Hematopoietic multipotent progenitor cell treated with erythropoietin and hydrocortisone succinate and interleukin-3 and kit ligand, for 6 days (in vitro differentiated cells): ENCODE measurements at places on chromosomes 4 and X.

DNA sequence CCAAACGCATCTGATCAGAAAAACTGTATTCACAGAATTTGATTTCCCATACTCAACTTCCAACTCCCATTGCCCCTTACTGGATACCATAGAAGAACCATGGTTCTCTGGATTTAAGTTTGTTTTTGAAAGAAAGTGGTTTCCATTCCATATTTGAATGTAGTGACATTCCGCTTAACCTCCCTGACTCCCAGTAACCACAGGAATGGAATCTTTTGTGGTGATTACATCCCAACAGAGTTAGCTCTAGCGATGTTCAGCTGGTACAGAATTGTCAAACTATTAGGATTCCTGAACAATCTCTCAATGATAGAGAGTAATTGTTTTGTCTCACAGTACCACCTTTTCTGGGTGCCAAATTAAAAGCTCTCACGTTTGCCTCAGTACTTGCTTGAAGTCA, 1.7 kb downstream of the NUDT10 start:
- no peak for DNase-seq

DNA sequence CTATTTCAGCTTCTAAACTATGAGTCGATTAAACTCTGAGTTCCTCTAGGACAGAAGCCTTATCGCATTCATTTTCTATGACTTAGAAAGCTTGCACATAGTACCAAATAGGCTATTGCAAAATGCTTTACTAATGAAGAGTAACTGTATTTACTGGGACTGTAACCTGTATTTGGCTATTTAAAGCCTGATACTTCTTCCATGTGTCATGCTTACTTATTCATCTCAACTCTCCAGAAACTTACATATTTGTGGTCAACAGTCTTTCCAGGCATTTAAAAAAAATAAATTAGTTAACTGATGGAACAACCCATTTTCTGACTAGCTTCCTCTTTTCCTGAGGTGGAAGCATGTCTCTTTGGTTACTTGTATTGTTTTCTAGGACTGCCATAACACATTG, 467.9 kb downstream of the PCDH11X start:
- DNase-seq = no peak

GRCh38 chr4:99635601-99636000, 22.0 kb downstream of the C4orf54 start:
- no peak for DNase-seq

DNA sequence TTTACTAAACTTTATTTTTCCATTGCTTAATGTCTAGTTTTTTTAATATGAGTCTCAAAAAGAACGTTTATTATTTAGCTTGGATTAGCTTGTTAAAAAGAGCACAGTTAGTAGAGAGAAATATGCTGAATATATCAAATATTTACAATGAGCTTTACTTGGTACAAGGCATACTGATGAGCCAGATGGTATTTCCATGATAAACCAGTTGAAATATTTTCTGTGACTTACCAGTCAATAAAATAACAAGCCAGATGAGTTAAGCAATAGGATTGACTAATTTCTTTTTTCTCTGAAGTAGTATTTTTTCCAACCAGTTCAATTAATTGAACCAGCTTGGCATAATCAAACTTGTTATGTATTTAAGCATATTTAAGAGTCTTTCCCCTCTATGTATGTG, 134.1 kb downstream of the KLHL34 start:
- no peak for DNase-seq

DNA sequence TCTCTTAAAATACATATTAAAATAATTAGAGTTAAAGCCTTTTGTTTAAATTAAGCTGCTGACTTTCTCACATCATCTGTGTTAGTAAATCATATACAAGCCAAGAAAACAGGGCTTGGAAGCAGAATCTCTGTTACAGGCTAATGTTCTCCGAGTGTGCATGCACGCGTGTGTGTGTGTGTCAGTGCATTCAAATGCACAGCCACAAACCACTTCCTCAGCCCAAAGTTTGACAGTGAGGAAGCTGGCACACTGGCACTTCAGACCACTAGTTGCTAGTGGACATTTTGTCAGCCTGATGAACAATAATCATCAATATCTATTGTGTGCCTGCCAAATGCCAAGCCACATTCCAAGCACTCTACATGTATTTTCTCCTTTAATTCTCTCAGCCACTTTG, 5.6 kb downstream of the MAOB start:
- DNase-seq = peak; percentile 1

DNA sequence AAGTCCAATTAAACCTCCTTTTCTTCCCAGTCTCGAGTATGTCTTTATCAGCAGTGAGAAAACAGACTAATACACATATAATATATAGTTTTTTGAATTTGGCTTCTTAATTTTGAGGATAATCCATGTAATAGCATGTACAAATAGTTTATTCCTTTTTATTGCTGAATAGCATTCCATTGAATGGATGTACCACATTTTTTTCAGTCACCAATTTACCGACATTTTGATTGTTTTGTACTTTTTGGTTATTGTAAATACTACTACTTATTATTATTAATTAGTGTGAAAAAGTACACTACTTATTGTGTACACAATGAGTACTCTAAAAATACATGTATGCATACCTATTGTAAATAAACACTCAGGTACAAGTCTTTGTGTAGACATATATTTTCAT, 42.3 kb upstream of the ANXA10 start:
- DNase-seq = no peak

DNA sequence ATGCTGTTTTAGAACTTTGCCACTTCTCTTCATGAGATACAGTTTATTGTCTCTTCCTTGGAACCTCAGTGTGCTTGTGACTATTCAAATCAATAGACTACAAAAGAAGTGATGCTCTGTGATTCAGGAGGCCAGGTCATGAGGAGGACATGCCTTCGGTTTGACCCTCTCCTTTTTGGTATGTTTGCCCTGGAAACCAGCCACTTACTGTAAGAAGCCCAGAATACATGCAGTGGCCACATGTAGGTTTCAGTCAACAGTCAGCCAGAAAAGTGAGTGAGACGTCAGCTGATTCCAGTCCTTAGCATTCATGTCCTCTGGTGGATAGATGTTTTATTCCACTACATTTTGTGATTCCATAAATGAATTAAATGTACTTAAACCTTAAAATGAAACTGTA, 328.7 kb downstream of the PCDH18 start:
- no peak for DNase-seq

DNA sequence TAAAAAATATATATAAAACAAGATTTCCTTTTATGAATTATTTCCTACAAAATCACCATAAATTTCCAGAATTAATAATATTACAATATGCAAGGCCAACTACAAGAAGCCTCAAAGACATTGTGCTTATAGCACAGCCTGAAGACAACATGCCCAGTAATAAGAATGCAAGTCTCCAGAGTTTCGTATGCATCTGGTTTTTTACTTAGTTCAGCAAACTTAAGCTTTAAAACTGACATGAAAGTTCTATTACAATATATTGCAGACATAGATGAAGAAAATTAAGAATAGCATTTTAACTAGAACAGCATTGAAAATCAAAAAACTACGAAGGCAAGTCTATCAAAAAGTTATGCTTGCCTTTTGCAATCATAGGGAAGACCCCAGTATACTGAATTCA, 107.6 kb downstream of the PRDM5 start:
- no peak for DNase-seq

GRCh38 chrX:103362474-103362873, 6.2 kb downstream of the TCEAL9 start:
- DNase-seq = no peak

GRCh38 chrX:65488495-65488894, 46.1 kb downstream of the LAS1L start:
- DNase-seq = no peak

- DNase-seq = peak; percentile 56
These were observed 260.9 kb upstream of the RPS6KA3 start for GRCh38 chrX:20527558-20528011.

- DNase-seq = peak; percentile 31
These were observed 1317.6 kb downstream of the ADGRL3 start for GRCh38 chr4:62517716-62518115.

DNA sequence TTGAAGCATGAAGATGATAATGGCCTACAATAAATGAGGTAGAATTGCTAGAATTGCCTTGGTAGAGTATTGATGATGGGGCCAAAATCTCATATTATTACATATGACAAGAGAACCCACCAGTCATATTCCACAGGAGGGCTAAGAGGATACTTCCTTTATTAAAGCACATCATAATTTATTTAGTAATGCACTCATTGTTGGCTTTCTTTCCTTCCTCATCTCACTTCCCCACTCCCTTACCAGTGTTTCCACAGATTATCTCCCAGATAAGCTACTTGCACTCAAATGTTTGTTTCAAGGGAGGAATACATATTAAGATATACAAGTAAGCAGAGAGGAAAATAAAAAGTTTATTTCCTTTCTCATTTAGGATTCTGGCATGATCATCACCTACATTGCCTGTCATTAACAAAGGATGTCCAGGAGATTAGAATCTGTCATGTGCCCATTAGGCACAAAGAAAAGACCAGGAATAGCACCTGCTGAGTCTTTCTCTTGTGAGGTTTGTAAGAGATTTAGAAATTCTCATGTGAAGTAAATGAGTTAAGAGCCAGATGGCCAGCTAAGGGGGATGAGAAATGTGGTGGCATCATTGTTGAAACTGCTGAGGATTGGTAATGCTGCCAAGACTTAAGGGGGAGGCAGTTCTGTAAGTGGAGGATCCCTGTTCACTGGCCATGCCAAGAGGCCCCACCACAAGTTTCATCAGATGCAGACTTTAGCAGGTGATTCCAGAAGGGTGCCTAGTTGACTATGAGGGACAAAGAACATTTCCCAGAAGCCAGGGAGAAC, 52.4 kb upstream of the PRDM8 start:
- no peak for DNase-seq
